Ecto neural progenitor cell (in vitro differentiated cells): ENCODE measurements at places on chromosomes 1 and 21.

- no peak for DNase-seq
Observed at GRCh38 chr1:97277891-97278654, 556.5 kb downstream of the PTBP2 start.

GRCh38 chr1:5381491-5381890, 610.7 kb downstream of the NPHP4 start:
- DNase-seq = no peak

- DNase-seq = no peak
Observed at GRCh38 chr1:206001476-206001888, 1.7 kb downstream of the RAB7B start.

DNA sequence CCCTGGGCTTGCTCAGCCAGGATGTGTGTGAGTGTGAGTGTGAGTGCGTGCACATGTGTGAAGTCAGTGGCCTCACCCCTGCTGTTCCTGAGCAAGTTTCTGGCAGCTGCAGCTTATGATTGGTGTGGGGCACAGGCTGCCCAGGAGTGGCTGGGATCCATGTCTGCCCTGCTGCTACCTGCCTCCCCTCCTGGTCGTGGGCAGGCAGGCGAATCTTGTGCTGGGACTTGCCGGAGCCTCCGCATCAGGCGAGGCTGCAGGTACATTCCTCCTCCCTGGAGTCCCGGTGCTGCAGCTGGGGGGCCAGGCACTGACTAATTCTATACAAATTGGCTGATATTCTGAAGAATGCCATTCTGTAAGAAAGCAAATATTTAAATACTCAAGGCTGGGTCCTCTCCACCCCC, 85.6 kb upstream of the WNT4 start:
- no peak for DNase-seq

DNA sequence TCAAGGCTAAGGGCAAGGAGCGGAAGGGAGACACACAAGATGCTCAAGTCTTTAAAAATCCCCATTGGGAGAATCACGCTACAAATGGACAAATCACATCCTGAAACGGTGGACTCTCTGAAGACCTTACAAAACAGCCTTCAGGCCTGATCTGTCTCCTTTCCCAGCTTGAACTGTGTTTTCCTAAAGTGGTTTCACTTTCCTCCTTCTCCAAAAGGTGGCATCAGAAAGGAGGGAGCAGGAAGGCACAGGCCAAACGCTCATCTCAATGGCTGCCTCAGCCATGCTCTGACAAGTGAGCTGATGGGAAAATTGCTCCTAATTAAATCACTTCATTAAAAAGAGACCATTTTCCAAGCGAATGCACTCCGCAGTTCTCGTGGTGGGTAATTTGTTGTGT, 47.7 kb downstream of the UTP25 start:
- no peak for DNase-seq

GRCh38 chr1:101455166-101455565, 218.3 kb downstream of the S1PR1 start:
- no peak for DNase-seq

GRCh38 chr1:24699628-24700027, 45.6 kb upstream of the CLIC4 start:
- DNase-seq = no peak

DNA sequence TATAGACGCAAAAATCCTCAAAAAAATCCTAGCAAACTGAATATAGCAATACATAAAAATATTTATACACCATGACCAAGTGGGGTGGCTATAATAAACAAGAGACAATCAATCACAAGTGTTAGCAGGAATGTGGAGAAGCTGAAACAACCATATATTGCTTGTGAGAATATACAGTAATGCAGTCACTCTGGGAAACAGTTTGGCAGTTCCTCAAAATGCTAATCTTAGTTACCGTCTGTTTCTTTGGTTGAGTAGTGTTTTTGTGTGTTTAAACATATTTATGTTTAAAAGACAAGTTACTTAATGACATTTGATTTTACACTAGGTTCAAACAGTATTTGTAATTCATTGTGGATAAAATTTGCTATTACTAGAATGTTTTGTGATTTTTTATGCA, 792.0 kb downstream of the LTN1 start:
- no peak for DNase-seq

GRCh38 chr1:26003756-26004155, 5.9 kb upstream of the PAFAH2 start:
- no peak for DNase-seq

GRCh38 chr1:25562101-25562927, 18.9 kb downstream of the LDLRAP1 start:
- no peak for DNase-seq
